ENCODE measurements at places on chromosomes 3 and 15.

GRCh38 chr3:131957980-131958379 lies 76.8 kb downstream of the CPNE4 start:
- no peak for DNase-seq

DNA sequence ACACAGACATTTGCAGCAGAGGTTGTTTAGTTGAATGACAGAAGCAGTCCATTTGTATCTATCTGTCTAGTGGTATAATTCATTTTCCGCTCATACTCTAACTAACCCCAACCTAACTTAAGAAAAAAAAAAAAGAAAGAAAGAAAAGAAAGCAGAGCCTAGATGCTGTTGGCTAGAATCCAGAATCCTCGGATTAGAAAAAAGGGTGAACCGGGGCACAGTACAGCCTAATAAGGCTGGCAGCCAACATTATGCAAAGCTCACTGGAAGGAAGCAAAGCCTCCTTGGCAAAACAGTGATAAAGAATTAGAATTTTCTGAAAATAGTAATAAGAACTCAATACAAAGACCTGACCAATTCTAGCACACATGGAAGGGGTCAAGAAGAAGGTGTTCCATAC lies 640.8 kb downstream of the TUSC7 start:
- no peak for DNase-seq

GRCh38 chr3:30596152-30596551 lies 10.2 kb upstream of the TGFBR2 start:
- DNase-seq: no peak

DNA sequence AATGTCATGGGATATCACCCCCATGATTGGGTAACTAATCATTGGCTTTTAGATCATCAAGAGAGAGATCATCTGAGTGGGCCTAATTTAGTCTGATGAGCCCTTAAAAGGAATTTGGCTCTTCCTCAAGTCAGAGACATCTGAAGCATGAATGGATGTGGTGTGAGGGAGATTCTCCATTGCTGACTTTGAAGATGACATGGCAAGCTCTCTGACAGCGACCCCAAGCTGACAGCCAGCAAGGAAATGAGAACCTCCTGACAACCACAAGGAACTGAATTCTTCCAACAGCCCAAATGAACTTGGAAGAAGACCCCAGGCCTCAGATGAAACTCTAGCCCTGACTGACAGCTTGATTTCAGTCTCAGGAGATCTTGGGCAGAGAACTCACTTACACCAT lies 108.4 kb upstream of the SPATA12 start:
- DNase-seq: no peak

DNA sequence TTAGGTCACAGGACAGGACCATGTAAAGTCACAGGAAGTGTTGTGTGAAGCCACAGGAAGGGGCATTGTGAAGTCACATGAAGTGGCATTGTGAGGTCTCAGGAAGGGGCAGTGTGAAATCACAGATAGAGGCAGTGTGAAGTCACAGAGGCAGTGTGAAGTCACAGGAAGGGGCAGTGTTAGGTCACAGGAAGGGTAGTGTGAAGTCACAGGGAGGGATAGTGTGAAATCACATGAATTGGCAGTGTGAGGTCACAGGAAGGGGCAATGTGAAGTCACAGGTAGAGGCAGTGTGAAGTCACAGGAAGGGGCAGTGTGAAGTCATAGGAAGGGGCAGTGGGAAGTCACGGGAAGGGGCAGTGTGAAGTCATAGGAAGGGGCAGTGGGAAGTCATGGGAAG lies 37.9 kb downstream of the GASK1A start:
- DNase-seq: no peak
